Stimulated activated CD8-positive, alpha-beta memory T cell treated with anti-CD3 and anti-CD28 coated beads, Interleukin-7, amount 100 ng/mL, for 24 hours (primary cell): ENCODE measurements at places on chromosomes 16 and 17.

GRCh38 chr16:3092501-3092941 is 6.6 kb downstream of the ZSCAN10 start:
- no peak for DNase-seq

DNA sequence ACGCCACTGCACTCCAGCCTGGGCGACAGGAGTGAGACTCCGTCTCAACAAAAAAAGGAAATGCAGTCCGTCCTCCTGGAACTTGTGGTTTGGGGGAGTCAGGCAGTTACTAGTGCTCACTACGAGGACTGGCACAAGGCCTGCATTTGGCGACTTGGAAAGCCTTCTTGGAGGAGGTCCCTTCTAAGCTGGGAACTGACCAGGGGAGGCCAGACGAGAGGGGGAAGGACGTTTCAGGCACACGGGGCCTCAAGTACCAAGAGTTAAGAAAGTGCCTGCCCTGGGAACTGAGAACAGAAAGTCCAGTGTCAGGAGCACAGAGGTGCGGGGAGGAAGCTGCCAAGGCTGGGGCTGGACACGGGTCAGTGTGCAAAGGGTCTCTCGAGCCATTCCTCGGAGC is 89.9 kb downstream of the ABR start:
- DNase-seq = no peak

- no peak for DNase-seq
These were observed 585 bp upstream of the KRT36 start for GRCh38 chr17:41490000-41490990.

- DNase-seq = no peak
These were observed 555.4 kb upstream of the EEF2KMT start for GRCh38 chr16:5653041-5653440.

- DNase-seq = no peak
These were observed 482.5 kb upstream of the CDH5 start for GRCh38 chr16:65884018-65884417.

GRCh38 chr17:17535957-17536356 is 39.8 kb upstream of the RASD1 start:
- no peak for DNase-seq

DNA sequence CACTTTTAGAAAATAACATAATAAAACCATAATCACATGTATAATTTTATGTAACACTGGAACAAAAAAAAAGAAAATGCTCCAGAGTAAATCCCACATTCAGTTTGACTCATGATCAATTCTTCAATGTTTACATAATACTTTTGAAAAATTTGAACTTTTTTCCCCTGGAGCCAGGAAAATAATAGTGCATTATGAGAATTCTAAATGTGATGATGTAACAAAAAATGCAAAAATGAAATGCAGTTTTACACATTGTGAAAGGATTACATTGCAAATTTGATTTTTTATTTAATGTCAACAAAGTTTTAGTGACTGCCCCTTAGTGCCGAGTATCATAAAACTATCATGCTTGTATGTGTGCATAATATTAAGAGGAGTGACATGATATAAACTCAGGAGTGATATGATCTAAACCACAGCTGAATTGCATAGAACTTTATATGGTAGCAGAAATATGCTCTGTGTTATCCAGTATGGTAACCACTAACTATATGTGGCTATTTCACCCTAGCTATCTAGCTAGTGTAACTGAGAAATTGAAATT is 238.2 kb downstream of the CDH8 start:
- DNase-seq = no peak

- no peak for DNase-seq
These were observed 111.0 kb downstream of the N4BP1 start for GRCh38 chr16:48498769-48499631.

DNA sequence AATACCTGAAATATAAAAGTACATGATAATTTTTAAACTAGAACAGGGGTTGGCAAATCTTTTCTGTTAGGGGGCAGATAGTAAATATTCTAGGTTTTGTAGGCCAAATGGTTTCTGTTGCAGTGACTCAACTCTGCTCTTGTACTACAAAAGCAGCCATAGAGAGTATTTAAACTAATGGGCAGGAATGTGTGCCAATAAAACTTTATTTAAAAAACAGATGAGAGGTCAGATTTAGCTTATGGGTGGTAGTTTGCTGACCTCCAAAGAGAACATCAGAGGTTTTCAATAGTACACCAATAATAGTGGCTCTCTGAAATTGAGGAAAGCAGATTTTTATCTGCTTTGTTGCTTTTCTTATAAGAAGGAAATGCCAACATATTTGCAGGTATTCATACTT is 15.2 kb upstream of the FAM20A start:
- DNase-seq = no peak

DNA sequence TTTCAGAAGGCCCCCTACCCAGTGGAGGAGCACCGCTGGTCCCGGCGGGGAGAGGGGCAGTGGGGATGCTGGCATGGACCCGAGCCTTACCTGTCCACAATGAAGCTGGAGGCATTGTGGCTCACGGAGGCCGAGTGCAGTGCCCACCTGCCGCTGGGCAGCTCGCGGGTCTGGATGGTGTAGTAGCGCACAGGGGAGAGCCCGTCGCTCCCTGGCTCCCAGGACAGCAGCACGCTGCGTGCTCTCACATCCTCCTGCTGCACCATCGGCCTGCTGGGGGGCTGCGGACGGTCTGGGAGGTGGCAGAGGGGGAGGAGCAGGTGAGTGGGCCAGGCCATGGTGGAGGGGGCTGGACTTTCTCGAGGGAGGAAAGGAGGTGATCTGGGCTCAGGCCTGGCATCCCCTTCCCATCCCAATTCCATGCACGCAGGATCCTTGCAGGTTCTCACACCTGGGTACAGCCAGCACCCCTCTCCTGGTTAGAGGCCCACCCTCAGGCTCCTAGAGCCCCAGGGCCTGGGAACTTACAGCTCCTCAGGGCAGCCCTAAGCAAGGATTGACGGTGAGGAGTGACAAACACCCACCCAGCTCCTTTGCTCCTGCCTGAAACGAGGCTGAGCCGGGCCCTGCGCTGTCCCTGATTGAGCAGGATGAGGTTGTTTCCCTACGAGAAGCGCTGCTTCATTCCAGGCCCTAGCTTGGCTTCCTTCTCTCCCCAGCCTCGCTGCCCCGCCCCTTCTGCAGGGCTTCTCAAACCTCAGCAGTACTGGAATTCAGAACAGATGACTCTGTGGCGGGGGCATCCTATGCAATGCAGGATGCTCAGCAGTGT is 76.2 kb upstream of the CDC42EP4 start:
- DNase-seq = no peak

DNA sequence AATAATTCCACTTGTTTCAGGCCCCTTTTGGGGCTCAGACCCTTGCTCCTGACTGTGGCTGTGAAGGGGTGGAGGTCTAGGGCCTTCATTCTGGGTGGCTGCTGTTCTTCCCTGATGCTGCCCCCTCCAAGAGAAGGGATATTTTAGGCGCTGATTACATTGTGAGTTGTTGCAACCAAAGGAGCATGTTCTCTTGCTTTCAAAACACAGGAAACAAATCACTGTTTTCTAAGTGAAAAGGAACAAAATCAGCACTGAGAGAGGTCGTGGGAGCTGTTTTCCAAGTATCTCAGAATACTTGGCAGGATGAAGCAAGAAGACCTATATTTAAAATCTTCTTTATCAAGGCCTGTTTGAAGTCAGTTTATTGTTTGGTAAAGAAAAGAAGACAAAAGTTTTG is 25.3 kb upstream of the SEC14L1 start:
- DNase-seq = no peak

GRCh38 chr16:66923866-66924265 is 1.5 kb downstream of the RRAD start:
- no peak for DNase-seq

GRCh38 chr17:47615766-47616424 is 33.8 kb upstream of the KPNB1 start:
- DNase-seq = no peak

- DNase-seq = no peak
These were observed 68.0 kb upstream of the NKD1 start for GRCh38 chr16:50480206-50480605.

GRCh38 chr17:75416006-75416405 is 10.5 kb upstream of the GRB2 start:
- DNase-seq = no peak

GRCh38 chr17:80689129-80689619 is 144.5 kb downstream of the RPTOR start:
- DNase-seq = no peak

GRCh38 chr17:37567137-37567536 is 42.1 kb downstream of the SYNRG start:
- no peak for DNase-seq

DNA sequence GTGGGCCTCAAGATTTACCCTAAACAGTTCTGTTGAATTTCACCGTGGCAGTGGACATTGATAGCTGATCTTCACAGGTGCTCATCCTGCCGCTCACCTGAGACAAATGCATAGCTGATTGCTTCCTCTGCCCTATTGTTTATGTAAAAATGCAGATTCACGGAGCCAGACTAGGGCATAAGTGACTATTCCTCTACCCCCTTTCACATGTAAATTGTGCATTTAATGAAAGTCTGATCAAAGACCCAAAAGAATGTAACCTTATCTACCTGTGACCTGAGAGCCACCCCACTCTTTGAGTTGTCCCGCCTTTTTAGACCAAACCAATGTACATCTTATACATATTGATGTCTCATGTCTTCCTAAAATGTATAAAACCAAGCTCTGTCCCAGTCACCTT is 312.4 kb upstream of the CDH5 start:
- DNase-seq = no peak

DNA sequence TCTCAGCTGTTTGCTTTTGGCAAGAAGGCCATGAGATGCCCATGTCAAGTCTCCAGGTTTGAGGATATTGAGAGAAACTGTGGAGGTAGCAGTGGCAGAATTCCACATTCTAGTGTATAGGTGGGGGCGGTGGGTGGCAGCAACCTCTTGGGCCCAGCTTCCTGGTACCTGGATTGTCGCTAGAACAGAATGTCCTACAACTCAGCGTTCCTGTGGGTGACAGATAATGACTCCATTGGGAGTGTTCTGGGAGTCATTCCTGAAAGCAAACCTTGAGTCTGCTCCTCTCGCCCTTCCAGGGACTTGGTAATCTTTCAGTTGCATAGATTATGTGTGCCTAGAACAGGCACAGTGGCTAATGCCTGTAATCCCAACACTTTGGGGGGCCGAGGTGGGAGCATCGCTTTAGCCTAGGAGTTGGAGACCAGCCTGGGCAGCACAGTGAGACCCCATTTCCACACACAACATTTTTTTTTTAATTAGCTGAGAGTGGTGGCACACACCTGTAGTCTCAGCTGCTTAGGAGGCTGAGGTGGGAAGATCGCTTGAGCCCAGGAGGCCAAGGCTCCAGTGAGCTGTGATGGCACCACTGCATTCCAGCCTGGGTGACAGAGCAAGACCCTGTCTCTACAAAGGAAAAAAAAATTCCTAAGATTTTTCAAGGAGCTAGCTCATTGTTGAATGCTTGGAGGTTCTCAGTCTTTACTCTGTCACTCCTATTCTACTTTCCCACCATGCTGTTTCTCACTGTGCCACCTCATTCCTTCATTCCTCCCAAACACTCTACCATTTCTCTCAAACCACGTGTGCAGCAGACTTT is 37.9 kb upstream of the METTL16 start:
- no peak for DNase-seq

DNA sequence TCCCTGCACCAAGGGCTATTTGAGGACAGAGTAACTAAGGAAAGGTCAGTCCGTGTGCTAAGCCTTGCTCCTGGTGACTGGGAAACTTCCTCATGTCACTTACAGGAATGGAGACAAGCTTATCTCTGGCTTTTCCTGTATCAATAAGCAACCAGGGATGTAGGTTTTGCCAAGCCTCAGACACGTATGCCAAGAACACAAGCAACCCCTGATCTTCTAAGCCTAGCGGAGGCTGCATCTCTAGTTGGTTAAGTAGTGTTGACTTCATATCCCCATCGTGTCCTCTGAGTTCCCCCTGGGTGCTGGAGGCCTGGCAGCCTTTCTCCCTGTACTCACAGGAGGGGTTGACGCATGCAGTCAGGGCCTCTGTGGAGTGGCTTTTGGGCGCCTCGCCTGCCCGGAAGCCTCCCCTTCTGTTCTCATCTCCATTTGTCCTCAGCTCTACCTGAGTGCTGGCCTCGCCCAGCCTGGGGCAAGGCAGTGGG is 1.4 kb upstream of the C1QTNF1 start:
- DNase-seq = no peak

GRCh38 chr16:64983963-64984362 is 137.9 kb downstream of the CDH11 start:
- DNase-seq = no peak

DNA sequence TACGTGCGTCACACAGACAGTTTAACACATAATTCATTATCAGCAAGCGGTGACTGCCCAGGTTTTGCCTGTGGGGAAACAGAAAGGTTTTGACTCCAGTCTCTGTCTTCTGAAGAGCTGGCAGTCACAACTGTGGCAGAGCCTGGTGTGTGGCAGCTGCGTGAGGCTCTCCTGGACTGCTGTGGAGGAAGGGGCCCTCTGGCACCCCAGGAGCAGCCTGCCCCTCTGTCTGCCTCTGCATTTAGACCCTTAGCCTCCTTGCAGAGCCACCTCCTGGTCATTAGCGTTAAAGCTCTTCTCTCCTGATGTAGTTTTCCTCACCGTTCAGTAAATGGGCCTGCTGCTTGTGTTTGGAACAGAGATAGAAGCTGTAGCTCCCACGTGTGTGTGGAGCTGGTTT is 10.9 kb downstream of the RAB40C start:
- DNase-seq = no peak

DNA sequence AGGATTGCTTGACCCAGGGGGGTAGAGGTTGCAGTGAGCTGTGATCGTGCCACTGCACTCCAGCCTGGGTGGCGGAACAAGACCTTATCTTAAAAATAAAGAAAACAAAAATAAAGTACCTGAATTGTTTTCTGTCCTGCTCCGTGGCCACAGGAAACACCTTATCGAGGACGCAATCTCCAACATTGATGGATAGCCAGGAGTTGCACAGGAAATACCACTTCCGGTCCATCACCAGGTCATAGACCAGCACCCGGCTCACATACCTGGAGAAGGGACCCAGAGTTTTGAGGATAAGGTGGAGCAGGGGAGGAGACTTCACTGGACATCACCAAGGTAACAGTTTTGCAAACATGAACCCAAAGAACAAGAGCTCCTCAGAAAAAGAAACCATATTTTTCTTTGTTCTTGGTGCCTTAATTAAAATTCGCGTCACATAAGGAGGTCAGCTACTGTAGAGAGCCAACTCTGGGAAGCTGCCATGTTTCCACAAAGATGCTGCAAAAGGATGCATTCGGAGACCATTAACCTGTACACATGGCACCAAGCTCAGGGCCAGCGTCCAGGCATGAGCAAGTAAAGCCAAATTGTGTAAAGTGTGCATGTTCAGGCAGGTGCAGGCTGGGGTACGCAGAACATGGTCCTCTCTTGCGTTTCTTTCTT is 55.6 kb upstream of the GCSH start:
- DNase-seq = no peak

GRCh38 chr17:55416000-55416399 is 5.6 kb downstream of the MMD start:
- DNase-seq = no peak

GRCh38 chr17:72419866-72420774 is 299.3 kb downstream of the SOX9 start:
- no peak for DNase-seq

- no peak for DNase-seq
These were observed 177.8 kb upstream of the TBX2 start for GRCh38 chr17:61221597-61222471.
